ENCODE measurements at places on chromosomes 2 and 18.

DNA sequence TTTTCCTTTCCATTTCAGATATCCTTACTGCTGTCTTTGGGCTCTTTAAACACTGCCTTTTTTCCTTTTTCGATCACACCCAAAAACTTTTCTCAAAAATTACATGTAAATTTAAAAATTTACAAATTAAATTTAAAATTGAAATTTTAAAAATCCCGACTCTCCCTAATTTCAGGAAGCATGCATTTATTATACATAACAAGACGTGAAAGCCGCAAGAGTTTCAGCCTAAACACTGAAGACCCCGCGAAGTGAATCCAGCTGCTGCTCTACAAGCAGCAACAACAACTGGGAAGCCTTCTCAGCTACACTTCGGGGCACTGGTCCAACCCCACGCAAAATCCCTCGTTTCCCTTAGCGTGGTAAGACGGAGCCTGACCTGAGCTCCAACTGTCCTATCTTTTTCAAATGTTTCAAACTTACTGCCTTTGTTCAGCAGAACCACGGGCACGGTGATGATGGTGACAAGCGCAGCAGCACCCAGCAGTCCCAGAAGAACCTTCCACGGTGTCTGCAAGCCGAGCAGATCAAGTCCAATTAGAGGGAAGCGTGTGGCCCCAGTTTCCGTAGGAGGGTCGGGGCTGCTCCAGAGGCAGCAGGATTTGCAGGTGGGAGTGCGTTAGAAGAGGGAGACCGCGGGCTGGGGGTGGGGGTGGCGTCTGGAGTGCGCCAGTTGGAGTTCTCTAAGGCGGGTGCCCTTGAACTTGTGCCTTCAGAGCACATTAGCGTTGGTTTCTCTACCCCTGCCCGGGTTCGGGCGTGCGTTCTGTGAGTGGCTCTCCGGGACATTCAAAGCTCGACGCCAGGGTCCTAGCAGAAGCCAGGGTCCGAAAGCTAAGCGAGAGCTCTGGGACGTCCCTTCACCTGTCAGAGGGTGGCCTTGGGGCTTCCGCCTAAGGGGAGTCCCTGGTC lies 783 bp downstream of the DPP4 start:
- DNase-seq = peak; percentile 62

DNA sequence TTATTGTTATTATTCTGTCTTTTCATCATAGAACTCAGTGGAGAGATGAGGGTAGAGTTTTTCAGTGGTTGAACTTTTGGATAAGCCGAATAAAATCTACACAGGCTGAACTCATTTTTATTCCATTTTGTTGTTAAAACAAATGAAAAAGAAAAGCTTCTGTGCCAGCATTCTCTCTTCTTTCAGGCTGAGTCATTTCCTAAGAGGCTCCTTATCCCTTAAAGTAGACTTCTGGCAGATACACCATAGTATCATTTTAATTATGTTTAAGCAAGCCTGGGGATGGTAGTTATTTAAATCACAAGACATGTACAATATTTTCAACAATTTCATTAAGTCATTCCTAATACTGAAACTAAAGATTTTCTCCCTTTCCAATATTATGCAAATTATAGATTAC lies 1364.0 kb upstream of the NRXN1 start:
- DNase-seq = peak; percentile 31

GRCh38 chr2:66082581-66082980 lies 352.3 kb upstream of the MEIS1 start:
- no peak for DNase-seq

DNA sequence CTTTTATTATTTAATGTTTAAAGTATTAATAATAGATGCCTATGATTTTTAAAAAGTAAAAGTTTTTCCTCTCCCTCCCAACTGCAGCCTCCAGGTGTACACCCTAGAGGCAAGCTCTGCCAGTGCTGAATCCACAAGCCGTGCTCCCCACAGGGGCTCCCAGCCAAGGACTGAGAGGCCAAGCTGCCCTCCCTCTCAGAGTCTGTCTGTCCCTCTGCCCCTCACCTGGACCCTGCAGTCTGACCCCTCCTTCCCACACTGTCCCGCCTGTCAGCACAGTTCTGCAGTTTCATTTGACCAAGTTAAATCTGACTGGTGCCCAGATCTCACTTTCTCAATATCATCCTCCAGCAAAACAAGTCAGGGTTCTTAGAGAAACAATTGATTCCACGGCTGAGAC lies 14.8 kb upstream of the PROC start:
- no peak for DNase-seq

GRCh38 chr2:156526950-156527636 lies 90.9 kb downstream of the GPD2 start:
- DNase-seq = no peak

- peak; percentile 68 for DNase-seq
Measured at GRCh38 chr2:192146069-192147015, 48.4 kb downstream of the TMEFF2 start.

DNA sequence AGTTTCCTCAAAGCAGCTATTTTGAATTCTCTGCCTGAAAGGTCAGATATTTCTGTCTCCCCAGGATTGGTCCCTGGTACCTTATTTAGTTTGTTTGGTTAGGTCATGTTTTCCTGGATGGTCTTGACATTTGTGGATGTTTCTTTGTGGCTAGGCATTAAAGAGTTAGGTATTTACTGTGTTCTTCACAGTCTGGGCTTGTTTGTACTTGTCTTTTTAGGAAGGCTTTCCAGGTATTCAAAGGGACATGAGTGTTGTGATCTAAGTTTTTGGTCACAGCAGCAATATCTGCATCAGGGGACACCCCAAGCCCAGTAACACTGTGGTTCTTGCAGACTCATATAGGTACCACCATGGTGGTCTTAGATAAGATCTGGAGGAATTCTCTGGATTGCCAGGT lies 11.8 kb downstream of the MYO3B start:
- no peak for DNase-seq
